ENCODE measurements at places on chromosomes 7 and 10.
A peak's percentile ranks its signal among the peaks of the same experiment; 100 is the strongest.

DNA sequence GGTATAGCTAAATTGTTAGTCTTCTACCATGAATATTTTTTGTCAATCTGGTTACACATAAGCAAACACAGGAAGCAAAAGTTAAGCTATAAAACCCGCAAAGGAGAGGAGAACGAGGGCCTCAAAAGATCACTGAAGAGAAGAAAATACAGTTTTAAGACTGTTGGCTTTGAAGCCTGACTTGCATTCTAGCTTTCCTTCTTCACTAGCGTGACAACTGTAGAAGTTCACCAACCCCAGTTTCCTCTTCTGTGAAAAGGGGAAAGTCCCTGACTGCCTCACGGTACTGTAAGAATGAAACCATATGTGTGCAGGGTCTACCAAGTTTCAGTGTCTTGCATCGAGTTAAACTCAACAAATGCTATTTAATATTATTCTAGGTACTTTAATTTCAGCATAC lies 7.5 kb upstream of the LRRN3 start:
- no peak for DNase-seq

DNA sequence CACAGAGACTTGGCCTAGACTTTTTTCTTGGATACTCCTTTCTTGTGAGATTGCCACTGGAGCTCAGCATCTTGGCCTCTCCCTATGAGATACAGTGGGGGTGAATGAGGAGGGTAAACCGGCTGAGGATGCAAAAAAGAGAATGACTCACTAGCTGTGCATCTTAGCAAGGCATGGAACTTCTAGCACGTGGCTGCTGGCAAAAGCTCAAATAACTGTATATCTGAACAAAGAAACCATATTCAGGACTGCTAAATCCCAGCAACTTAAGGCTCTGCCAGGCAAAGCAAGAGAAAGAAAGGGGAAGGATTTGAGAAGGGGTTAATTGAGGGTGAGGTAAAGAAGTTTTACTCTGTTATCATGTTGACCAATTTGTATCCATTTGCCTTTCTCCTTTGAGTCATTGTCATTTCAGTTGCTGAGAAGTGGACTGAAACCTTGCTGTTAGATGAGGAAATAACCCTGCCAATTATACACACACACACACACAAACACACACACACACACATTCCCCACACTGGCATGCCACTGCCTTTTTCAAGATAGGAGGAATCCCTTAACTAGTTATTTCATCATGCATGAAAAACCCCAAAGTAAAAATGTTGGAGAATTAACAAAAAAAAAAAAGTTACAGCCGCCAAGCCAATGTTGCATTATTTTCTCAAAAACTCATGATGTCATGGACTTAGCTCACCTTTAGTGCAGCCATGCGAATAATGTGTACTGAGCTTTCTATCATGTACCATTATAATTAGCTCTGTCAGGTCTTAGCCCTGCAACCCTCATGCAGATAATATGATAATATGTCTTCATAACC lies 997.3 kb downstream of the LRMDA start:
- DNase-seq = peak; percentile 58

GRCh38 chr10:132541129-132541528 lies 3.5 kb downstream of the INPP5A start:
- no peak for DNase-seq

GRCh38 chr10:132069849-132070182 lies 4.1 kb downstream of the JAKMIP3 start:
- no peak for DNase-seq

GRCh38 chr7:1794888-1795542 lies 124.9 kb downstream of the ELFN1 start:
- no peak for DNase-seq

- DNase-seq = no peak
Observed at GRCh38 chr10:36457751-36458150, 667.6 kb upstream of the ANKRD30A start.

GRCh38 chr7:79319369-79319768 lies 134.1 kb downstream of the MAGI2 start:
- DNase-seq = no peak

GRCh38 chr7:107993891-107994291 lies 9.1 kb downstream of the LAMB1 start:
- DNase-seq = no peak

DNA sequence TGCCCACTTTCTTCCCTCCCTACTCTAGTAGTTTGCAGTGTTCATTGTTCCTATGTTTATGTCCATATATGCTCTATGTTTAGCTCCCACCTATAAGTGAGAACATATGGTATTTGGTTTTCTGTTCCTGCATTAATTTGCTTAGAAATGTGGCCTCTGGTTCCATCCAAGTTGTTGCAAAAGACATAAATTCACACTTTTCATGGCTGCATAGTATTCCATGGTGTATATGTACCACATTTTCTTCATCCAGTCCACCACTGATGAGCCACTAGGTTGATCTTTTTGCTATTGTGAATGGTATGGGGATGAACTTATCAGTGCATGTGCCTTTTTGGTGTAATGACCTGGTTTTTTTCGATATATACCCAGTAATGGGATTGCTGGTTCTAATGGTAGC lies 1089.1 kb downstream of the GRM8 start:
- no peak for DNase-seq
